ENCODE measurements at places on chromosomes 2 and 18.
A peak's percentile ranks its signal among the peaks of the same experiment; 100 is the strongest.

DNA sequence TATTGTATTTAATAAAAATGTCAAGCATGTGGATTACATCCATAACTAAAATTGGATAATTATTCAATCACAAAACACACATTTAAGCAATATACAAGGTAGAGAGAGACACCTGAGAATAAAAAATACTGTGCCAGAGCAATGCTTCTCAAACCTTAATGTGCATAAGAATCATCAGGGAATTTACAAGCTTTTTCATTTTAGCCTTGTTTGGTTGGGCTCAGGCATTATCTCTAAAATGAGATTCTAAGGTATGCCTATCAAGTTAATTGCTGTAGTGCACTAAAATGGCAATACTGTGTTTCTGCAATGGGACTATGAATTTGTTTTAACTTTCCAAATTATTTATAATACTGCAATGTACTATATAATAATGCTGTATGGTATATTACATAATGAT, 983 bp downstream of the MOB1A start:
- no peak for DNase-seq

- DNase-seq: no peak
These were observed 487.2 kb downstream of the BCL11A start for GRCh38 chr2:60066096-60066839.

GRCh38 chr18:33700513-33700976, 122.5 kb downstream of the ASXL3 start:
- no peak for DNase-seq

DNA sequence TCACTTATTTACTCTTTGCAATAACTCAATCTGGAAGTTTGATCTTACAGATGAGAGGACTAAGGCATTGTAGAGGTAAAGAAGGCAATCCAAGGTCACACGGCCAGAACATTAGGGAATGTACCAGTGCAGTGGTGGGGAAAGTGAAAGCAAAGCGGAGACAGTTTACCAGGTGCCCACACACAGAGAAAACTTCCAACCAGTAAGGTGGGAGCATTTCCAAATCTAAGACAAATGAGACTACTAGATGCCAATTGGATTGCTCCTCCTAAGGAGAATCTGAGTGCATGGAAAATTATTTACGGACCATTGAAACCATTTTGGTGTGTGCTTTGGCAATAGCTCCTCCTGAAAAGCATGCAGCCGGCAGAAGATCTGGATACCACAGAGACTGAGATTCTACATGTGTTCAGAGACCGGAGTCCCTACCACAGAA, 34.9 kb downstream of the SLC20A1 start:
- DNase-seq: no peak

- no peak for DNase-seq
These were observed 81.5 kb downstream of the DPP4 start for GRCh38 chr2:161992531-161992930.

GRCh38 chr2:15049096-15049993, 416.8 kb downstream of the LRATD1 start:
- no peak for DNase-seq

- no peak for DNase-seq
These were observed 339.2 kb downstream of the ARHGAP15 start for GRCh38 chr2:143468341-143468888.

GRCh38 chr2:132430895-132431294, 14.3 kb downstream of the GPR39 start:
- no peak for DNase-seq

GRCh38 chr18:45213040-45213333, 402.3 kb upstream of the SLC14A2 start:
- DNase-seq: no peak

GRCh38 chr2:224252631-224253030, 149.3 kb downstream of the FAM124B start:
- DNase-seq: no peak

DNA sequence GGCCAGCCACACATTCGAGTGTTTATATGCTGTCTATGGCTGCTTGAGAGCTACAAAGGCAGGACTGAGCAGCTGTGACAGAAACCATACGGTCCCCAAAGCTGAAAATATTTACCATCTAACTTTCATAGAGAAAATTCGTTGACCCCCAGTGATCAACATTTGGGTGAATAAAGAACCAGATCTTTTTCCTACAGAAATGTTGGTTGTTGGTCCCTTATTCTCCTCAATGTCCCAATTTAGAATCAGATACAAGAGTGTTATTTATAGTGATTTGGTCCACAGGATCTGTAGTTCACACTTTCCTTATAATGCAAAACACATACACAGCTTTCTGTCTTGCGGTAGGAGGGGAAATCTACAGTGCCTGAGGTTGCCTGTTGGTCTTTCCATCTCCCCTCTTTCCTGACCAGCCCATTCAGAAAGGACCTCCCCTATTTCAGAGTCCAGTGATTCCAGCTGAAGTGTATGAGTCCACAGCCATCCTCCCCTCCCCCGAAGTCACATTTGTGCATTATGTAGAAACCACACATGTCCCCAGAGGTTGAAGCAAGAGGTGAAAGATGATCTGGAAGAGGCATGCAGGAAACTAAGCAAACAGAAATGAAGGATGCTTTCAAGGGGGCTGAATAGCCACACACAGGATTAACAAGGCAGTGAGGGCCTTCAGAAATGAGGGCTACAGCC, 61.9 kb downstream of the SPRED2 start:
- DNase-seq: no peak

GRCh38 chr2:151410485-151410834, 758 bp downstream of the RIF1 start:
- DNase-seq: no peak

GRCh38 chr18:8863427-8863826, 158.1 kb downstream of the MTCL1 start:
- no peak for DNase-seq

DNA sequence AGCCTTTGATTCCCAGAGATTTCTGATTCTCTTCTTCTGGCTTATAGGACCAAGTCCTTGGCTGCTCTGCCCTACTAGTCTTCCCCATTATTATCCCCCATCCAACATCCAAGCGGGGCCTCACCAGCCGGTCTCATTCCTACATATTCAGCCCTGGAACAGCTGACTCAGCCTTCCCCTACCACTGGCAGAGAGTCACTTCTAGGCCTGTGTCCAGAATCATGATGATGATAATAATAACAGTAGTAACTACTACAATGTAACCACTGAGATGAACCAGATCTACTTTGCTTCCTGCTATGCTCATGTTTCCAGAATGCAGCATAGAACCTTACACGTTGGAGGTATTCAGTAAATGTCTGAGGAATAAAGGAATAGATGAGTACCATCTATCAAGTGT, 295.2 kb downstream of the SRBD1 start:
- no peak for DNase-seq

DNA sequence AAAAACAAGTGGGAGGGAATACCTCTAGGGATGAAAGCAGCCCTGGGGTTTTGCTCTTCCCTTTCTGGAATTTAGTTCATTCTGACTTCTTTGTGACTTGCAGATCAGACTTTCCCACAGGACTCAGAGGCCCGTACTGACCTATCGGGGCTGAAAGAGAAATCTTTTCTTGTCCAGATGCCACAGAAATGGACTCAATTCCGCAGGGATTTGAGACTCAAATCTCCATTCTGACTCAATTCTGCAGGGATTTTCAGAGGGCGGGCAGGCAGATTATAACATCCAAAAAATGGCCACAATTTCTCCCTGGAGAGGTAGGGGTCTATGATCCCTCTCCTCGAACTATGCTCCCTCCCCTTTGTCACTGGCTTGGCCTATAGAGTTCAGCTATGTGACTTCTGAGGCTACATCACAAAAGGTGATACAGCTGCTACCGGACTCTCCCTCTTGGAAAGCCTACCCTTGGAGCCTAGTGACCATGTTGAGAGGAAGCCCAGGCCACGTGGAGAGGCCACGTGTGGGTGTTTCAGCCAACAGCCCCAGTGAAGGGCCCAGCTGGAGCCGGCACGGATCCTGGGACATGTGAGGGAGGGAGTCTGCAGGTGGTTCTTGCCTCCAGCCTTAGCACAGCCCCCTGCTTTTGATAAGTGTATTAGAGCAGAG, 4.8 kb upstream of the EFHD1 start:
- no peak for DNase-seq

DNA sequence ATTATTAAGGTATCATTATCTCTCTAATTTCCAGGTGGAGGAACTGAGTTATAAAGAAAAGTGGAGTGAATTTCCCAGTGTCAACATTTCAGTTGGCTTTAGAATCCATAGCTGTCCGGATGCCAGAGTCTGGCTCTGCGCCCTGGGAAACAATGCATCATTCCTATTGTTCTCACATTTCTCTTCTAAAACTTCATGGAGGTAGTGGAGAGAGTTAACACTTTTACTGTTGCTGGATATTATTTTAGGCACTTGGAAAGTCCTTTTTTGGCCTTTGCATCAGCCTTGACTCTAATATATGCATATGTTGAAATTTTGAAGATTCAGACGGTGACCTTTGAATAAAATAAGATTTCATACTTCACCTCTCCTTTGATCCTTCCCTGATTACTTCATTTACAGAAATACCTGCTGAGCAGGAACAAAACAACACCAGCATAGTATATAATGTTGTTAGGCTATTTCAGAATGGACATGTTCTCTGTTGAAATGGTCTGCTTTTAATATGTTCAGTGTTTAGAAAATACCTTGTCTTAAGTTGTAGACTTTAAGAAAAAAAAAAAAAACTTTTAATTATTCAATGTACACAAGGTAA, 148.8 kb downstream of the EPHA4 start:
- DNase-seq: no peak

GRCh38 chr2:32010670-32011484, at the start of gene MEMO1:
MEMO1 (minus strand) TSS chr2:32011008; CDS start chr2:32010247, 761 bp downstream.
- DNase-seq: peak; percentile 93

GRCh38 chr2:137115081-137115794, 349.9 kb downstream of the THSD7B start:
- no peak for DNase-seq

GRCh38 chr2:169476459-169476858, 2.8 kb upstream of the BBS5 start:
- no peak for DNase-seq

- no peak for DNase-seq
These were observed 301.1 kb downstream of the PAX3 start for GRCh38 chr2:221997683-221998082.

DNA sequence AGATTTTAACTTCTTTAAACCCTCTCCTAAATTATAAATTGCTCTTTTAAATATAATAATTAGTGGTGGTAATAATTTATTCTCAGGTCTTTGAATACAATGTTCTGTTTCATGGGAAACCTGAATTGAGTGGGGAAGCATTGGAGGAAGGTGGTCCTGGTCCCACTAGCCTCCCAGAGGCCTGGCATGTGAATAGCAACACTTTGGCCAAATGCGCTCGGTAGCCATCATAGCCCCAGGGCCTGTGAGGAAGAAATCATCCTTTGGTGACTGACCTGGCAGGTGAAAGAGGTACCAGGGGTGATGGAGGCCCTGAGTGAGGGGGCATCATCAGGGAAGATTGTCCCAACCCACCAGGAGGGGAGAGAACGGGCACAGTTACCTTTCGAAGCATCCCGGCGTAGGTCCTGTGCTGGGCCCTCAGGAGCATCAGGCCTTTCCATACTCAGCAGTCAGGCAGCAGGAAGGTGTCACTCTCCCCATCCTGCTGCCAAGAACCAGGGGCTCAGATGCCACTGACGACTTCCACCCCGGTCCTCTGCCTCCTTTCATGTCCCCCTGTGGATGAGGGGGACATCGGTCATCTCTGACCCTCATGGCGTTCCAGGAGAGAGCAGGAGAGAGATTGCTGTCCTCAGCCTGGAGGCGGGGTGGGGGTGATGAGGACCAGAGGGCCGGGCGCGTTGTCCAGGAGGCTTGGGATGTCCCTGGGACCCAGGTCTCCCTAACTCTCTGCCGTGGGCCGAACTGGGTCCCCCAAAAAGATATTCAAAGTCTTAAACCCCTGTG, 78.6 kb upstream of the HPCAL1 start:
- no peak for DNase-seq

GRCh38 chr2:5467178-5467905, 224.8 kb upstream of the SOX11 start:
- no peak for DNase-seq

All from SW 1271 (cell line).